ENCODE measurements at places on chromosomes 2 and 18. TPM values are rescaled to one million over a fixed set of nuclear protein-coding genes. Genes with fewer than 3 reads are reported as not detected.

Gene CENPA
- not detected for total RNA-seq

Gene GPR148
- not detected for total RNA-seq

Gene PID1
- total RNA-seq: 17.2 TPM

Gene CYP27A1
- total RNA-seq: 15.6 TPM

DNA sequence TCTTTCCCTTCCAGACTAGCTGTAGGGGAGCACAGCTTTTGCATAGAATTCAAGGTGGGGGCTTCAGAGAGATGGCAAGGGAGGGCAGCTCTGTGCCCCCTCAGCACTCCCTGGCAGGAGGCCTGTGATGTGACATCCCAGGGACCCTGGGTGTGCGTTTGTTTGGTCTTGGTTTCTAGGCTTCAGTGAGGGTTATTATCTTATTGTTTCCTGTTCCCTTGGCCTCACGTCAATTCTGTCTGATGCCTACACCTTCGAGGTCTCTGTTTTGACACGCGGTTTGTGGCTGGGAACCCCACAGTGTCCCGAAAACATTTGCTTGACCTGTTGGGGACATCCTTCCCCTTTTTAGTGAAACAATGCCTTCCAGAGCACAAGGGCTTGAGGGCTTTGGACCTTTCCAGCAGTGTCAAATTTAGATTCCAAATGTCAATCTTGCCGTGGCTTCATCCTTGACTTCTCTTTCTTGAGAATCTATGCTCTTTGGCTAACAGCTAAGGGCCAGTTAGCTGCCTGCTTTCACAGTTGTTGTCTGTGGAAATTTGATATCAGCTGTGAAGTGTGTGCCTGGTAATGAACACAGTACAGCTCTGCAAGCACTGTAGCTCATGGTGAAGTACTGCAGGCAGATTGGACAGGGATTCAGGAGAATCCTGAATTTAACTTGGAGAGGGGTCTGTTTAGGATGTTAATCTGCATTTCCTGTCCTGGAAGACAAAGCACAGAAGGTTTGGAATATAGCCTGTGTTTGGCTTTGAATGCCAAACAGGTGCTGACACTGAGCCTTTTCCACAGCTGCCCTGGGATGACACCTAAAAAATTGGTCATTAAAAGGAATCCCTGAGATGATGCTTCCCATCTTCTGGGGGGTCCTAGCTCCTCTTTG lies 108.2 kb upstream of the CXCR4 start:
- no peak for DNase-seq

DNA sequence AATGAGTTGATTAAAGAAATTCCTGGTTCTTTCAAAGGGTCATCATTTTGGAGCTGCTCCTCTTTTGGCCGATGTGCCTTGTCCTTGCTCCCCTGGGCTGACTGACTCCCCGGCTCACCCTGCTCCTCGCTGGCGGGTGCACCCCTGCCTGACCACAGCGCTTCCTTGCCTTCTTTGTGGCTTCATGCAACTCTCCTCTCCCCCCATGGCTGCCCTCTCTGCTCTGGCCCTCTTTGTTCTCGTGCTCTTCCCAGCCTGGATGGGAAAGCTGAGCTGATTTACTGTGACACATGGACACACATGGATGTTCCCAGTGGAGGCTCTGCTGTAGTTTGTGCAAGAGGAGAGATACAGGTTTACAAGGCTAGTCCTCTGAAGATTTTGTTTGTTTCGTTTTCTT lies 234.6 kb downstream of the HAUS1 start:
- no peak for DNase-seq

- DNase-seq: no peak
Observed at GRCh38 chr2:62568074-62568473, 62.1 kb upstream of the TMEM17 start.

- DNase-seq: peak; percentile 62
Observed at GRCh38 chr2:133718688-133719201, 150.5 kb upstream of the NCKAP5 start.

DNA sequence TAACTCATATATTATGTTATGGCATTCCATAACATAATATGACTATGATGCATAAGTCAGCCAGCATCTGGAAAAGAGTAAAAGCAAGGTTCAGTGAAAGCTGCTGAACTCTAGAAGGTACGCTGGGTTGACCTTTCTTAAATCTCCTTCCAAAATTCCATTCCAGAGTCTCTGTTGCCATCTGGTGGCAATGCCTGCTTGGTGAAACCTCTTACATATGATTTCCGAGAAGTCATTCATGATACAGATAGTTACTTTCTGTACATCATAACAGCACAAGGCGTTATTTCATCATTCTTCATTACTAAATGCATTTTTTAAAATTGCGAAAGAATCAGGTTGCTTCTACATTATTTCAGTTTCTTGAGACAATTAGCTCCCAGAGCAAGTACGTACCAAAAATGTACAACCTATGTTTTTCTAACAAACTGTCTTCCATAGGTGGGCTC lies 7.0 kb upstream of the EPG5 start:
- peak; percentile 66 for DNase-seq

DNA sequence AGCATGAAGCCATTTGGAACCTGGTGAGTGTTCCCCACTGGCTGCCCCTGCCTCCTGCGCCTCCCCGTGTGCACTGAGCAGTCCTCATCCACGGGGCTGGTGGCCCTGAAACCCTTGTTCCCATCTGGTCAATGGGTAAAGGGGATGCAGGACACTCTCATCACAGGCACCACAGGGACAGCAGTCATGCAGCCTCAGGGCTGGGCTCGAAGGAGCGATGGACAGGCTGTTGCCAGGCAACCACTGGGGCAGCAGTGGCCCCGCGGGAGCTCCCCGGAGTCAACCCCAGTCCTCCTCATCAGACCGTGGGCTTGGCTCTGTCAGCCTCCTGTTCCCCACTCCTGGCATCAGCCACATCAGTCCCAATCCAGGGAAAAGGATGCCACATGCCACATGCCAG lies 509.5 kb downstream of the EIPR1 start:
- DNase-seq: no peak
